ENCODE measurements at places on chromosomes 6 and 20.

- DNase-seq, result no peak
These were observed 47.8 kb upstream of the NT5E start for GRCh38 chr6:85402071-85402470.

GRCh38 chr20:37316116-37316774 is 26.8 kb downstream of the MANBAL start:
- no peak for DNase-seq

DNA sequence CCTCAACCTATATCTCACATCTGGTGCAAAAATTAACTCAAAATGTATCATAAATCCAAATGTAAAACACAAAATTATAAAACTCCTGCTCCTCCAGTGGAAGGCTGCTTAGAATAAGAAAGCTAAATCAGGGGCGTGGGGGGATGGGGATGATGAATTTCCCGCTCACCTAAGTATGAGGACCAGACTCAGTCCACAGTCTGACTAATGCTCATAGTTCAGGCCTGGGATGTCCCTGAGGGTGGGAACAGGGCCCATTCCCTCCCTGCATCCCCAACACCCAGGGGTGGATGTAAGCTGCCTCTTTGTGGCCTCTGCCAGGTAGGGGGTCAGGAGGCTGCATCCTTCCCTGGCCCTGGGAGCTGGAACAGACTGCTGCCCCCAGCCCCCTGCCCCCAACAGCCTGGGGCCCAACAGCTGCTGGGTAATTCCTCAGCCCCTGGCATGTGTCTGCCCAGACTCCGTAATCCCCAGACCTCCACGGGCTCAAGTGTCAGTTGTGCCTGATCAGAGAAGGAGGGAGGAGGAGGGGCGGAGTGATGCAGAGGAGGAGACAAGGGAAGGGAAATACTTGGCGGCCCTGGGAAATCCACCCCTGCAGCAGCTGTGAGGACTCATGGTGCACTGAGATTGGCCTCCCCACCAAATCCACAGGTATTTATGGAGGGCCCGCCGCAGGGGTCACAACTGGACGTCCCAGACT is 224.5 kb downstream of the PREX1 start:
- no peak for DNase-seq

GRCh38 chr6:44058617-44059358 is 68.5 kb downstream of the MRPL14 start:
- no peak for DNase-seq

DNA sequence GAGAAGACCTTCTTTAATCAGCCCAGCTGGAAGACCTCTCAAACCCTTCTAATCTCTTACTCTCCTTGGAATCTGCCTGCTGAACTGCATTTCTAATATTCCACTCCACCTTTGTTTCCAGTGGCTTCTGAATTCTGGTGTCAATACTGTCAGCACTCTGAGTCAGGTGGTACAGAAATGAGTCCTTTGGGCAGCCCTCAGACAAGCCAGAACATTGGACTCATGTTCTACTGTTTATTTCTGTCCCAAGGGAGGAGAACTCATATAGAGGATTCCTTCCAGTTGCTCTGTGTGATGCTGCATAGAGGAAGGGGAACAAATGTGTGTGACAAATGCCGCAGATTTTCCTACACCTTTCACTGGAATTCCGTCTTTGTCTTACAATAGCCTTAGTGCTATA is 114.8 kb downstream of the PHF3 start:
- DNase-seq, result no peak

GRCh38 chr6:95578106-95578410 is 723 bp downstream of the MANEA start:
- DNase-seq, result no peak

DNA sequence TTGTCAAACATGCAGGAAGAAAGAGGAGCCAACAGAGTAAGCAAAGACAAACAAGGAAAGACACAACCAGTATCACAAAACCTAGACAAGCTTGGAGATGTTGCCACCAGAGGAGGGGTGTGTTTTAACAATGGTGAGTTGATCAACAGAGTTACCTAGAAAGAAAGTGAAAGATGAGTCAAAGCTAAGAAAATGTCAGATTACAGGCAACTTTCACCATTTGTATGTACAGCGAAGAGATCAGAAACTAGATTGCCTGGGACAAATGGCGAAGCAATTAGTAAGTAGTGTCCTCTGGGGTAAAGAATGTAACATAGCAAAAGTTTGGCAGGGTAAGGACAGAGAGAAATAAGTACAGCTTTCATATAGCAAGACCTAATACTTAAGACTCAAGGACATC is 51.6 kb upstream of the POU3F2 start:
- no peak for DNase-seq

DNA sequence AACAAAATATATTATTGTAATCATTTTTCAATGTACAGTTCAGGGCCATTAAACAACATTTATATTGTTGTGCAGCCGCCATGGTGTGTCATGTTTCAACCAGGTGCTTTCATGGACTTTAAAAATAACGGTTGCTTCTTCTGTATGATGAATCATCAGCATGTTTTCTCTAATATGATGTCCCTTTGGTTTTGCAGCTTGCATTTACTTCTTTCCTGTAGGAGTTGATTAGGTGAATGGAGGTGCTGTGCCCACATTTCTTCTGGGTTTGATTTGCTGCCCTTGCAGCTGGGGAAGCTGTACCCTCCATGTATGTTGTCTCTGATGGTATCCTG is 54.9 kb upstream of the TULP4 start:
- DNase-seq, result no peak

- DNase-seq, result no peak
These were observed 7.9 kb downstream of the SDCBP2 start for GRCh38 chr20:1320902-1321653.

GRCh38 chr20:39233755-39234154 is 271.6 kb downstream of the DHX35 start:
- DNase-seq, result no peak
